Activated naive CD4-positive, alpha-beta T cell treated with anti-CD3 and anti-CD28 coated beads for 36 hours (primary cell): ENCODE measurements at places on chromosomes 1 and 21. TPM values are rescaled to one million over a fixed set of nuclear protein-coding genes. Genes with fewer than 3 reads are reported as not detected.

- no peak for DNase-seq
Measured at GRCh38 chr1:201142849-201143725, 11.2 kb downstream of the TMEM9 start.

- no peak for DNase-seq
Measured at GRCh38 chr1:110347182-110347893, 8.2 kb downstream of the RBM15 start.

DNA sequence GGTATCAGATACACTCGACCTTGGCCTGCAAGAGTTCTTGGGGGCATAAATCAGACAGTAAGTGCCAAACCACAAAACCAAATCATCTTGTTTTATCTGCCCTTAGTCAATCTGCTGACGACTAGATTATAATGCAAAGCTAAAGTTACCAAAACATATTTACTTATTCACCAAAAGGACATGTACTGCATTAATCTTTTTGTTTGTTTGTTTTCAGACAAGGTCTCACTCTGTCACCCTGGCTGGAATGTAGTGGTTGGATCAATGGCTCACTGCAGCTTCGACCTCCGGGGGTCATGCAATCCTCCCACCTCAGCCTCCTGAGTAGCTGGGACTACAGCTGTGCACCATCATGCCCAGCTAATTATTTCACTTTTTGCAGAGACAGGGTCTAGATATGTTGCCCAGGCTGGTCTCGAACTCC is 114.7 kb downstream of the APP start:
- no peak for DNase-seq

GRCh38 chr1:75233302-75233929 is 99.2 kb downstream of the LHX8 start:
- DNase-seq = no peak

- DNase-seq = no peak
Measured at GRCh38 chr1:18653367-18653766, 22.7 kb downstream of the PAX7 start.

GRCh38 chr21:40052276-40052675 is 185.0 kb downstream of the PCP4 start:
- DNase-seq = no peak

GRCh38 chr1:54837002-54837853 is 36.1 kb upstream of the TTC22 start:
- DNase-seq = no peak

GRCh38 chr1:59025201-59025600 is 241.4 kb upstream of the JUN start:
- DNase-seq = no peak

DNA sequence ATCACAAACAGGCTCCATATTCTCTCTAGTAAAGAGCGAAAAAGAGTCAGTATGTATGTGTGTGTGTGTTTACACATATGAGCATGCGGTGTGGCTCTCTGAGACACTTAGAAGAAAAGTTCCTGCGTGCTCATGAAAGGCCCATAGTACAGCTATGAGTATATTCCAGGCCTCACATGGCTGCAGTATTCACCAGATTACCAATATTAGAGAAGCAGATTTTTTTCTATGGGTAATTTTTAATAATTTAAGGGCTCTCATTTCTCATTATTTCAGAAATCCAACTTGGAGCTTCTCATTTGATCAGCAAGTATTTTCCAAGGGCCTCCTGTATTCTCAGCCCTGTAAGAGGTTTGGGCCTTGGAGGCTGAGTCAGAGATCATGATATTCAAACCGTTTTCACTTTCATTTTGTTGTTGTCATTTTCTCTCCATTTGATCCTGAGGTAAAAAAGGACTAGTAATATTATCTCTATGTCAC is 232.9 kb upstream of the SGIP1 start:
- peak; percentile 54 for DNase-seq

DNA sequence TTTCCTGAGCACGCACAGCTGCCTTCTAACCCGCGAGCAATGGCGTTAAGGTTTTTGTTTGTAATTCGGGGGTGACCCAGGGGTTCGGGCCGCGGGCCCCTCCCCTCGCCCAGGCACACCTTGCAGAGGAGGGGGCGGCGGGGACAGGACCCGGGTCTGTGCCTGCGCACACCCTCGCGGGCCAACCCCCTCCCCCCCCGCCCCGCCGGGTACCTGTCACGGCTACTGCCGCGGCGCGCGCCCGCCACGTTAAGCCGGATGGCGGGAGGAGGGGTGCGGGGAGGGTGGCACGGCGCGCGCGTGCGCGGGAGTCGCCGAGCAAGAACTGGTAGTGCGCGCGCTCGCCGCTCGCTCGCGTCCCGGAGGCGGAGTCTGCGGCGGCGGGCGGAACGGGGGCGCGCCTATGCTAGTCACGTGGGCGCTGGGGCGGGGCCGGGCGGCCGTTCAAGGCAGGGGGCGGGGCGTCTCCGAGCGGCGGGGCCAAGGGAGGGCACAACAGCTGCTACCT is at the start of gene TPTE:
Gene TPTE (plus strand): TSS at position 493 of the 508 bp plus-strand sequence. CDS start 17,141 bp downstream, outside the sequence.
- no peak for DNase-seq

- DNase-seq = peak; percentile 52
Measured at GRCh38 chr1:36349241-36349671, 25.8 kb upstream of the EVA1B start.

DNA sequence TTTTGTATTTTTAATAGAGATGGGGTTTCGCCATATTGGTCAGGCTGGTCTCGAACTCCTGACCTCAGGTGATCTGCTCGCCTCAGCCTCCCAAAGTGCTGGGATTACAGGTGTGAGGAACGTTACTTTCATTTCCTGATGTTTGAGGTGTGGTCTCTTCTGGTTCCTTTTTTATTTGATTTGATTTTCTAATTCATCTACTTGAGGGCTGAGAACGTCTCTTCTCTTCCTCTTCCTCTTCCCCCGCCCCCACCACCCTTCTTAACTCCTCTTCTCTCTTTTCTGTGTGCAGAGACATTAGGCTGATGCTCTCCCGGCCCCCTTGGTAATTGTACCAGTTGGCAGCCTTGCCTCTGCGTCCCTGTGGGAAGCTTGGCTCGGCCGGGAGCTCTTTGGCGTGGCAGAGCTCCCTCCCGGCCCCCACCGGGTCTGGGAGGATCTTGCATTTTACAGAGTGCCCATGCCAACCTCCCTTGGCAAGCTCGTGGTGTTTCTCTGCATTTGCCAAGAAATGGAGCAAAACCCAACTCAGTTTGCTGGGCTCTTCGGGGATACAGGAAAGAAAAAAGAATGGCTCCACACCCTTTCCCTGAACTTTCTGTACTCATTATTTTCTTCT is 19.9 kb downstream of the CRYAA start:
- DNase-seq = no peak

GRCh38 chr1:27122652-27123051 is 32.3 kb downstream of the SLC9A1 start:
- DNase-seq = peak; percentile 28

DNA sequence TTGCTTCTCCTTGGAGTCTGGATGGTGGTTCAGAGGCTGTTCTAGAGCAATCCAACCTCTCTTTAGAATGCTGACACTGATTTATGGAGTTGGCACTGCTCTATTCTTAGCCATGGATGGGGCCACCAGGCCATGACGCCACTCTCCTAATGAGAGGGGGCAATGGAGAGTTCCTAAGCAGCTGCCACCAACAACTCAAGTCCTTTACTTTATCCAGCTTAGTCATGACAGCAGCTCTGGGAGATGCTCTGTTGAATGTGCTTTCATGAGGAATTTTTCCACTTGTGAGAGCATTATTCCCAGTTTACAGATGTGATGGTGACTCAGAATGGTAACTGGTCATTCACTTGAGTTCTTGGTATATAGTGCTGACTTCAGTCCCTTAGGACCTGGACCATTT is 366.3 kb downstream of the HHAT start:
- no peak for DNase-seq

GRCh38 chr1:156488566-156489165 is 11.9 kb downstream of the MEF2D start:
- DNase-seq = peak; percentile 74

- DNase-seq = no peak
Measured at GRCh38 chr1:205967554-205968335, 24.5 kb upstream of the SLC26A9 start.

- no peak for DNase-seq
Measured at GRCh38 chr21:45325206-45326168, 37.8 kb upstream of the POFUT2 start.

GRCh38 chr1:201405484-201405831 is 6.3 kb upstream of the LAD1 start:
- no peak for DNase-seq

DNA sequence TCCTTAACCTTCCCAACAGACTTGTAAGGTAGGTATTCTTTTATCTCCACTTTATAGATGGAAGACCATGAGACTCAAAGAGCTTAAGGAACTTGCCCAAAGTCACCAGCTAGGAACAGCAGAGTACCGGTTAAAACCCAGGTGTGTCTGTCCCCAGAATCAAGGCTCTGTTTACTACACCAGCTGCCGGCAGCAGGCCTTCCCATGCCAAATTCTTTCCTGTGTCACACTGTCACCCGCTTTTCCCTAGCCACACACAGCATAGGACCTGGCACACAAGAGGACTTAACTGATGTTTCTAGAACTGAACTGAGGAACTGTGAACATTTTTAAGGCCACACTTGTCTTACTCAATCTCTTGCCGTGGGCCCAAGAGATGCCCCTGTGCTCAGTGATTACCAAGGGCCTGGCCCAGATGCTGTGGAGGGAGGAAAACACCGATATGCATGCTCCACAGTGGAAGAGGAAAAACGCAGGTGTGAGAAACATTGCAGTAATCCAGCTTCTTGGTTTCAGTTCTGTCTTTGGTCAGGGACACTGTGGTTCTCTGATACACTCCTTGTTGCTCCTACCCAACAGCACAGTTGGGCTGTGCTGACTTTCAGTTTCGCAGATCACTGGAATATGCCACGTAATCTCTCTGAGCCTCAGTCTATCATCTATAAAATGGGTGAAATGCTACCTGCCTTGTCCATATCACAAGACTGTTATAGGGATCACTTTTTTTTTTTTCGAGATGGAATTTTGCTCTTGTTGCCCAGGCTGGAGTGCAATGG is 13.9 kb upstream of the LY9 start:
- peak; percentile 49 for DNase-seq

DNA sequence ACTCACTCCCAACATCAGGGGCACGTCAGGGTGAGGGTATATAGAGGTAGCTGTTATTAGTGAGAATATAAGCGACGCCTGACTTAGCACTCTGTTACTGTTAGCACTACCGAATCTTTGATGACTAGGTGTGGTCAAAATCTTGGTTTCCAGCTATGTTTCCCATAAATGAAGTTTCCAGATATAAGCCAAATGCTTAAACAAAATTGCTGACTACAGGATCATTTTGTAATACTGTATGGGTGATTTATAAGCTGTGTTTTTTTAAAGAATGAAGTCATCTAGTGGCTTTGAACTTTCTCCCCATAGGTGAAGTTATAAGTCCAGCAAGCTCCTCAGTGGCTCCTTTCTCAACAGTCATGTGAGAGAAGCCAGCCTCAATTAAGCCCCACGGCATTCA is 23.7 kb downstream of the KCNJ15 start:
- DNase-seq = no peak

GRCh38 chr1:117695796-117696490 is 90.1 kb downstream of the TENT5C start:
- no peak for DNase-seq

DNA sequence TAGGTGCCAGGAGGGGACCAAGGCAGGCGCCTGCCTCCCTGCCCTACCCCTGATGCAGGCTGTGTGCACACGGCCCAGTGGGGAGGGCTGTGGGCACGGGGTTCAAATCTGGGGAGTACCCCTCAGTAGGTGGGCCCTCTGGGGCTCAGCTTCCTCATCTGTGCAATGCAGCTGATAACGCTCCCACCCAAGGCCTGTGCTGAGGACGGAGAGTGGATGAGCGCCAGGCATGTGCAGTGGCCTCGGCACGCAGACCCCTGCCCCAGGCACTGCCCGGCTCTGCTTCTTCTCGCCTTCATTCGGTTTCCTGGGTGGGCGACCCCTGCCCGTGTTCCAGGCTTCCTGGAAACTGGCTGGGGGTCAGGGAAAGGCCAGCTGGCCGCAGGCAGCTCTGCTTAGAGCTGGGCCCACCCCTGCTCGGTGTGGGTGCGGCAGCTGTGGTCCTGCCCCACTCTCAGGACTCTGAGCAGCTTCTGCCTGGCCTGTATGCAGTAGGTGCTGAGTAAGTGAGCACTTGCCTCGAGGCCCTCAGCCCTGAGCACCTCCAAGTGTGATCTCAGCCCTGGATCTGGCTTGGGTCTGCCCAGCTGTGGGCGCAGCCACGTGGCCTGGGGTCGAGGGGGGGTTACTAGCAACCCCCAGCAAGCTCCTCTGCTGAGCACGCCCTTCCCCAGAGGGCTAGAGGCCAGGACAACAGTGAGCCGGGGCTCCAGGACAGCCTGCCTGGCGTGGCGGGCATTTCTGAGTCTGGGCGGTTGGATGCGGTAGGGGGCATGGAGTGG is 11.9 kb upstream of the TNFRSF14 start:
- DNase-seq = no peak

Gene SPRR3
- not detected for total RNA-seq

Gene SYT11
- 7.0 TPM for total RNA-seq

Gene ZC3H11A
- total RNA-seq = 78.4 TPM

Gene ADORA1
- total RNA-seq = not detected

Gene HSD11B1
- total RNA-seq = 8.0 TPM

Gene SYCP1
- total RNA-seq = not detected

Gene SRSF4
- total RNA-seq = 166 TPM
